ENCODE measurements at places on chromosomes 7 and 10. TPM values are rescaled to one million over a fixed set of nuclear protein-coding genes. Genes with fewer than 3 reads are reported as not detected.

DNA sequence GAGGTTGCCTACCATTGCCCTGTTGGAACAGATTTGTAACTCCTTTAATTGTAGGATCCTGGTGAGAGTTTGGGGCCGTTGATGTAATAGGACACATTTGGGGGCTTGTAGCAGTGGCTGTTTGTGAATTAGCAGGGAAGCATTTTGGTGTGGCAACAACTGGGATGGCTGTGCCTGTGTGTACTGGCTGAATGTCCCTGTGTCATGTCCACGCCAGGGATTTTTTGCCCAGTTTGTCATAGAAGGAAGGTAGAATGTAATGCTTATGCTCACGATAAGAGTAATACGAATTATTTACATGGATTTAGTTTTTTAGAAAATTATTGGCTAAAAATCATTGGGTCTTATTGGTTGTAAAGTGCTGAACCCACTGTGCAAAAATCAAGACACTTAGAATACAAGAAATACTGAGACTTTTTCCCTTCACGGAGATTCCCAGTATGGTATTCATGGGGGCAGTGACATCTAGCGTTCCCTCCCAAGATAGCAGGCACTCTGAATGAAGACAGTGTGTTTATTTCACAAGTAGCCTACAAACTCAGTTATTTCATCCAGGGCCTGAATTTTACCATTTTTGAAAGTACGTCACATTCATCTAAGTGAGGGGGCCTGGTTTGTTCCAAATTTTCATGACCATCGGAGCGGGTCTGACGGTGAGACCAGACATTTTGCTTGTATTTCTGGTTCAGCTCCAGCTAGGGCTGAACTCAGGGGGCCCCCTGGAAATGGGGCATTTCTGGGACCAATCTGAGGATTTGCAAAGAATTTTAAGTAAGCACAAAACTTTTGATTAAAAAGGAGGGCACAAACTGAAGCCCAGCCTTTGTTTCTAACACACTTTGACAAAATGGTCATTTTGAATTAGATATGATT lies 74.7 kb downstream of the CACNB2 start:
- peak; percentile 84 for DNase-seq
- no peaks in the 10 kb centered on the region for H3K4me1 ChIP-seq
- no peak overlapping the region for H3K4me3 ChIP-seq
- H3K27ac ChIP-seq, result no peak overlapping the region
- no peaks in the 10 kb centered on the region for H3K27me3 ChIP-seq
- H3K36me3 ChIP-seq, result no peaks in the 10 kb centered on the region

GRCh38 chr7:108001764-108002725 lies 916 bp downstream of the LAMB1 start:
- peak; percentile 34 for DNase-seq
- H3K27me3 ChIP-seq, result no peaks in the 10 kb centered on the region
- H3K4me3 ChIP-seq, result peak overlapping the region; percentile 92

DNA sequence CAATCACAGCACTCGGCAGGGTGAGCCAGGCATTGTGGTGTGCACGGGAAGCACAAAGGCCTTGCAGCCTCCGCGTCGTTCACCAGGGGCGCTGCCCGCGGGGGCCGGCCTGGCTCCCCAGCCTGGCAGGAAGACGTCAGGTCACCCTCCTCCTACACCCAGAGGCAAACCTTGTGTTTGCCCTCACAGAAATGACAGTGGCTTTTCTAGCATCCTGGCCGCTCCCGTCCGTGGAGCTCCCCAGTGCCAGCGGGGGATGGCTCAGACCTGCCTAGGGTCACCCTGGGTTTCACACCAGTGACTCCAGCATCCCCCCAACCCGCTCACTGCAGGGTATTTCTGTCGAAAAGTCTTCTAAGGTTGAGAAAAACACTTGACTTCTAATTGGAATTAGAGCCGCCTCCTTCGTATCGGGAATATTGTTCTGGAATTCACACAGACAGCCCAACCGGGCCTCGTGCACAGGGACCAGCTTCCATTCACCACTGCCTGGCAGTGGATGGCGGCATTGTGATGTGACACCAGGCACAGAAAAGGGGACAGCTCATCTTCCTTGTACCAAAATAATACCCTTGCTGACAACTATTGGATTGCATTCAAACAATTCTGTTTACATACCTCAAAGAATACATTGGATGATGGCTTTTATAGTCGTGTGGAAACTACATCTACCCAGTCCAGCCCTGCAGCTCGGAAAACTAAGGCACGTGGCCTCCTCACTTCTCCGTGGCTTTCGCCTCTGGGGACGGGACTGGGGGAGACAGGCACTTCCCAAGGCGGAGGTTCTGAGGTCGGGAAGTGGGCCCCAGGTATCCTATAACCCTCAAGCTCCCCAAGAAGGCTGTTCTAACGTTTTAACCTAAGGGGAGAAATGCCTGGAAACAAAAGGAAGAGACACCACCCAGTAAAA lies 109.0 kb downstream of the EBF3 start:
- no peaks in the 10 kb centered on the region for H3K36me3 ChIP-seq
- no peak overlapping the region for H3K27ac ChIP-seq
- H3K4me3 ChIP-seq, result no peak overlapping the region
- no peaks in the 10 kb centered on the region for H3K27me3 ChIP-seq
- DNase-seq, result no peak

GRCh38 chr10:119237722-119238436 lies 30.5 kb downstream of the GRK5 start:
- peaks cover 27% of the 10 kb centered on the region for H3K4me1 ChIP-seq
- no peak overlapping the region for H3K4me3 ChIP-seq
- DNase-seq, result no peak
- H3K27me3 ChIP-seq, result no peaks in the 10 kb centered on the region

DNA sequence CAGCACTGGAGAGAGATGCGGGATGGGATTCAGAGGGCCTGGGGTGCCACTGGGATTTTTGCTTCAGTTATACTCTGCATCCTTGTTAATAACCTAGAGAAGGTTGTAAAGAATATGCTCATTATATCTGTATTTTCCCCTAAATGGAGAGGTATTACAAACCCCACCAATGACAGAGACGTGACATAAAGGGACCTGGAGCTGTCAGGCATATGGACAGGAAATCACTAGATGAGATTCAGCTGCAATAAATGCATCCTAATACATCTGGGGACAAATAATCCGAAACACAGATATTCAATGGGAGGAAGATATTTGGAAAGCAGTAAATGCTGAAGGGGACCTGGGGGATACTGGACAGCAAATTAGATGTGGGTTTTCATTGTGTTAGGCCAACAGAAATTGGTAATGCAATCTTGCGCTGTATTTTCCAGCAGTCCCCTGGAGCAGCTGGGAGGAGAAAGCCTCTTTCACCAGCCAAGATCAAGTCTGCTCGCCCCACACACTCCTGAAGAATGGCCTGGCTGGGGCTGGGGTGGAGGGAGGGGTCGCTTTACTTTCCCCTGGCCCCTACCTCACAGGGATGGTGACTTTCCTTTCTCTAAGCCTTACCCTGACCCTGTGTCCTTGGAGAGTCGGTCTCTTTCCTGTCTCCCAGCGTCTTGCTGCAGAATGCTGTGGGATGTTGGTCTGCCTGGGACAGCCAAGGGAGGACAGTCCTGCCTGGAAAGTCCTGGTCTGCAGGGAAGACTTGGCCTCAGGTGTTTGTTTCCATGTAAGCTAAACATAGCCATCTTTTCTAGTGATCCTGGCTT lies 653.8 kb downstream of the LRMDA start:
- no peaks in the 10 kb centered on the region for H3K27me3 ChIP-seq
- no peak overlapping the region for H3K27ac ChIP-seq
- peaks cover 5% of the 10 kb centered on the region for H3K4me1 ChIP-seq
- no peaks in the 10 kb centered on the region for H3K36me3 ChIP-seq

- no peak overlapping the region for H3K27ac ChIP-seq
- H3K27me3 ChIP-seq, result no peaks in the 10 kb centered on the region
- DNase-seq, result no peak
- no peak overlapping the region for H3K4me3 ChIP-seq
- peaks cover 4% of the 10 kb centered on the region for H3K4me1 ChIP-seq
These were observed 58.9 kb downstream of the HIPK2 start for GRCh38 chr7:139718859-139719258.

GRCh38 chr7:122544463-122544862 lies 154.5 kb downstream of the RNF133 start:
- DNase-seq, result no peak
- no peaks in the 10 kb centered on the region for H3K27me3 ChIP-seq
- no peaks in the 10 kb centered on the region for H3K4me1 ChIP-seq

Gene ANKRD22
- not detected for polyA plus RNA-seq

Gene WASHC2A
- 46.8 TPM for polyA plus RNA-seq

Gene CUEDC2
- polyA plus RNA-seq, result 66.8 TPM

Gene DGKB
- 0.31 TPM for polyA plus RNA-seq

- H3K36me3 ChIP-seq, result no peaks in the 10 kb centered on the region
- no peak overlapping the region for H3K27ac ChIP-seq
- H3K4me1 ChIP-seq, result no peaks in the 10 kb centered on the region
- no peak for DNase-seq
- H3K4me3 ChIP-seq, result no peak overlapping the region
These were observed 276.9 kb downstream of the HGF start for GRCh38 chr7:81492910-81493309.

DNA sequence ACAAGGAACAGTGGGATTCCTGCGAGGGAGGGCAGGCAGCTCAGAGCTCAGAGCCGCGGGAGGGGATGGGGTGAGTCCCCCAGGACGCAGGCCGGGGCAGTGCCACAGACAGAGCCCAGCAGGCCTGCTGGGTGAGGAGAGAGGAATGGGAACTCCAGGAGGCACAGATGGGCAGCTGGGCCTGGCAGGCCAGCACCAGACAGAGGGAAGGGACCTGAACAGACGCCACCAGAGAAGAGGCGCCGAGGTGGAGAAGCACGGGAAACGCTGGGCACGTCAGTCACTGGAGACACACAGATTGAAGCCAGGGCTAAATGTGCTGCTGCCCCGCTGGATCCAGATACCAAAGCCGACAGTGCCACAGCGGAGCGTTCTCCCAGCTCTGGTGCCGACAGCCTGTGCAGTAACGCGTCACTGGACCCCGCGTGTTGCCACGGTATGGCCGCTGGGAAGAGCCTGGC lies 225.8 kb downstream of the MAD1L1 start:
- no peaks in the 10 kb centered on the region for H3K27me3 ChIP-seq
- H3K4me1 ChIP-seq, result no peaks in the 10 kb centered on the region
- no peak overlapping the region for H3K27ac ChIP-seq
- no peaks in the 10 kb centered on the region for H3K36me3 ChIP-seq

Gene ADARB2
- polyA plus RNA-seq, result not detected

- H3K36me3 ChIP-seq, result no peaks in the 10 kb centered on the region
- no peaks in the 10 kb centered on the region for H3K4me1 ChIP-seq
- no peak overlapping the region for H3K4me3 ChIP-seq
- H3K27me3 ChIP-seq, result no peaks in the 10 kb centered on the region
- no peak overlapping the region for H3K27ac ChIP-seq
These were observed 63.9 kb upstream of the PRKCQ start for GRCh38 chr10:6643962-6644361.

DNA sequence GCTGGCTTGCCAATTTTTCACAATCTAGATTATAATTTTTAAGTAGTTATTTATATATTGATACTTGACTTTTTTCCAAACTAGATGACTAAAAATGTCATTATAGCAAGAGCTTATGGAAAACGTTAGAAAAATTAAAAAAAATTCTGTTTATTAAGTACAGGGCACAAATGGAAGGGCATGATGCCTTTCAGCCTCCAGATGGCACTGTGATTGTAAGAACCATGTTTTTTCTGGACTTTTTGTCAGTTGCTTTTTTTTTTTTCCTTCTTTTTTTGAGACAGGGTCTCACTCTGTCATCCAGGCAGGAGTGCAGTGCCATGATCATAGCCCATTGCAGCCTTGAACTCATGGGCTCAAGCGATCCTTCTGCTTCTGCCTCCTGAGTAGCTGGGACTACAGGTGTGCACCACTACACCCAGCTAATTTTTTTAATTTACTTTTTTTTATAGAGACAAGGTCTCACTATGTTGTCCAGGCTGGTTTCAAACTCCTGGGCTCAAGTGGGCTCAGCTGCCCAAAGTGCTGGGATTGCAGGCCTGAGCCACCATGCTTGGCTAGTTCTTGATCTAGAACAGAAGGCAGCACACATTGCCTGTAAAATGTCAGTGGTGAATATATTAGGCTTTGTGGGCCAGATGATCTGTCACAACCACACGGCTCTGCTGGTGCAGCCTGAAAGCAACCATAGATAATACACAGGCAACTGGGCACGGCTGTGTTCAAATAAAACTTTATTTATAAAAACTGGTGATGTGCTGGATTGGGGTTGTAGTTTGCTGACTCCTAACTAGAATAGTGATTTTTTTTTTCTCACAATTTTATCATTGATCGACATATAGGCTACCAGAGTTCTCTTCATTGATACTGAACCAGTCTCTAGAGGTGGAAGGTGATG lies 27.4 kb downstream of the UCMA start:
- no peaks in the 10 kb centered on the region for H3K4me1 ChIP-seq
- H3K27me3 ChIP-seq, result no peaks in the 10 kb centered on the region
- H3K27ac ChIP-seq, result no peak overlapping the region
- H3K4me3 ChIP-seq, result no peak overlapping the region
- no peaks in the 10 kb centered on the region for H3K36me3 ChIP-seq

Gene GIMAP8
- not detected for polyA plus RNA-seq

DNA sequence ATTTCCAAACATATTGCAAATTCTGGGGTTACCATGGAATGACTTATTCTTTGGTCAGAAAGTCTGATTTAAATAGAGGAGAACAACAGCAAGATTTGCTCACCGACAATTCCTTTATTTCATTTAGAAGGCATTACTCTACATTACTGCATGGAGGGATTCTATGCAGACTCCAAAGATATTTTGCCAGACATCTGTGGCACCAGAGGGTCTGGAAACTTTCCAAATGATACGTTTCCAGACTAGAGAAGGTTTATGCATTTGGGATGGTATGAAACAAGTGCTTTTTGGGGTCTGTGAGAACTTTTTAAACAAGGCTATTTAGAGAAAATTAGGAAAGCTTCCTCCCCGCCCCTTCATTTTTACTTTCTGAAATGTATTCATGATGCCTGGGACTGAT lies 125.3 kb downstream of the SAMD9 start:
- no peaks in the 10 kb centered on the region for H3K36me3 ChIP-seq
- no peak overlapping the region for H3K4me3 ChIP-seq
- no peak overlapping the region for H3K27ac ChIP-seq
- no peak for DNase-seq
- H3K27me3 ChIP-seq, result no peaks in the 10 kb centered on the region

- H3K36me3 ChIP-seq, result peaks cover 1% of the 10 kb centered on the region
- no peaks in the 10 kb centered on the region for H3K27me3 ChIP-seq
- no peaks in the 10 kb centered on the region for H3K4me1 ChIP-seq
- H3K27ac ChIP-seq, result peak overlapping the region; percentile 71
- H3K4me3 ChIP-seq, result peak overlapping the region; percentile 93
- DNase-seq, result no peak
These were observed 948 bp downstream of the ZNF138 start for GRCh38 chr7:64795176-64795575.

GRCh38 chr10:8023851-8024250 lies 30.6 kb upstream of the GATA3 start:
- DNase-seq, result no peak
- no peaks in the 10 kb centered on the region for H3K36me3 ChIP-seq
- H3K4me1 ChIP-seq, result no peaks in the 10 kb centered on the region
- no peak overlapping the region for H3K27ac ChIP-seq

GRCh38 chr7:128090492-128090891 lies 59.3 kb upstream of the LRRC4 start:
- DNase-seq, result no peak
- peaks cover 4% of the 10 kb centered on the region for H3K4me1 ChIP-seq
- H3K27me3 ChIP-seq, result no peaks in the 10 kb centered on the region

Gene PAPSS2
- 175 TPM for polyA plus RNA-seq

- no peaks in the 10 kb centered on the region for H3K36me3 ChIP-seq
- peak; percentile 100 for DNase-seq
- H3K4me3 ChIP-seq, result no peak overlapping the region
- peaks cover 8% of the 10 kb centered on the region for H3K4me1 ChIP-seq
These were observed 65.5 kb downstream of the CUX1 start for GRCh38 chr7:101882595-101883564.
